Sigmoid colon (tissue), 7 donors: ENCODE measurements at places on chromosomes 2 and 18.

DNA sequence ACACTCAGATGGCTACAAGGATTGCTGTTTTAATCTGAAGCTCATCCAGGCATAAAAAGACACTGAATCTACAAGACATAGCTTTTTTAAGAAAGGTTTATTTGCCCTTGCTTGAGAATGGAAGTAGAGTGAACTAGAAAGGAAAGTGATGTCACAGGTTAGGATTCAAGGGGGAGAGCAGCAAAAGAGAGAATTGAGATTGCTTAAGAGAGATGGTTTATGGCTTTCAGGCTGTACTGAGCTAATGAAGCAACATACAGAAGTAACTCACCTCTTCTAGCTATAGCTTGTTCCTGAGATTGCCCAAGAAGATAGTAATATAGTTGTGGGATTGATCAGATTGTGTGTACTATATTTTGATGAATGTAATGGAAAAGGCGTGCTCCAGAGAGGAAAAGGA, 26.1 kb upstream of the ACVR2A start:
- no peaks in the 10 kb centered on the region for H3K36me3 ChIP-seq
- H3K27ac ChIP-seq = no peak overlapping the region
- H3K4me3 ChIP-seq = no peak overlapping the region
- H3K4me1 ChIP-seq = no peaks in the 10 kb centered on the region

DNA sequence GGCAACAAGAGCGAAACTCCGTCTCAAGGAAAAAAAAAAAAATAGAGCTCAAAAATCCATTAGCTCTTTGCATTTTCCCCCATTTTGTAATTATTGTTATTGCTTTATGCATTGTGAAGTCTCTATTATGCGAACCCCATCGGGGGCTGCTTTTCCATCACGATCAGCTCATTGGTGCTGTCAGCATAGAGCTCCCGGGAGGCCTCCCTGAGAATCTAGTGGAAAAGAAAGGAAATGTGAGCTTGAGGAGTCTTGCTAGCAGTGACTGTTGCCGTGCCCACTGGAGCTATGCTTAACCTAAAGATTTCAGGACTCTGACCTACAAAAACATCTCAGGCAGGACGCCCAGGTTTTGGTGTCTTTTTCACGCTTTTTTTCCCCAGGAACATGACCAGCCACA, 102.6 kb upstream of the NDUFV2 start:
- H3K36me3 ChIP-seq = no peaks in the 10 kb centered on the region
- H3K4me1 ChIP-seq = no peaks in the 10 kb centered on the region
- H3K27ac ChIP-seq = no peak overlapping the region

DNA sequence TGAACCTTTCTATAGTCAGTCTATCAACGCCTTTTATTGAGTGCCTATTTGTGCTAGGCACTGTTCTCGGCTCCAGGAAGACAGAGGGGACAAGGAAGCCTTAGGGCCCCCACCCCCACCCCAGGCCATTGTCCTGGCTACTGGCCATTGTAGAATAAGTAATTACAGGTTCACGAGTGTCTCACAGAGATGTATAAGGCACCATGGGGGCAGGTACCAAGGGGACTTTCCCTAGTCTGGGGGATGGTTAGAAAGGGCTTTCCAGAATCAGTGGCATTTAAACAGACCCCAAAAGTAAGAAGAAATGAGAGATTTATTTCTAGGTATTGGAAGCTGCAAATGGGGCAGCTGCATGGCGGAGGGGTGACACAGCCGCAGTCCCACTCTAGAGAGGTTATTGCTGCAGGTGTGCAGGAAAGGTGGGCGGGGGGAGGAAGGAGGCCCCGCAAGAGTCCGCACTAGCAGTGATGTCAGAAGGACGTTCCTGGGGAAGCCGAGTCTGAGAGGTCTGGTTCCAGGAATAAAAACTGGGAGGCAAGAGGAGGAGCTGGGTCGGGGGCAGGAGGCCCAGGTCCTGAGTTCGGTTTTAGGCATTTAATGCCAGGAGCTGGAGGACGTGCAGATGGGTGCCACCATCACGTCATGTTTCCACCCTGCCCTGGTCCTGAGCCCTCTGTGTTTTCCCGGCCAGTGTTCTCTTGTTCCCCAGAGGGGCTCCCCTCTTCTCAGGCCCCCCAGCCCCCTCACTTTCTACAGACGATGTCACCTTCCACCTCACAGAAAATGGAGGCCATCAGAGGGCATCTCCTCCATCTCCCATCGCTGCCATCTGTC, 30.5 kb downstream of the FOSL2 start:
- no peaks in the 10 kb centered on the region for H3K36me3 ChIP-seq
- no peaks in the 10 kb centered on the region for H3K27me3 ChIP-seq
- no peak overlapping the region for H3K4me3 ChIP-seq
- H3K4me1 ChIP-seq = no peaks in the 10 kb centered on the region
- H3K27ac ChIP-seq = no peak overlapping the region

DNA sequence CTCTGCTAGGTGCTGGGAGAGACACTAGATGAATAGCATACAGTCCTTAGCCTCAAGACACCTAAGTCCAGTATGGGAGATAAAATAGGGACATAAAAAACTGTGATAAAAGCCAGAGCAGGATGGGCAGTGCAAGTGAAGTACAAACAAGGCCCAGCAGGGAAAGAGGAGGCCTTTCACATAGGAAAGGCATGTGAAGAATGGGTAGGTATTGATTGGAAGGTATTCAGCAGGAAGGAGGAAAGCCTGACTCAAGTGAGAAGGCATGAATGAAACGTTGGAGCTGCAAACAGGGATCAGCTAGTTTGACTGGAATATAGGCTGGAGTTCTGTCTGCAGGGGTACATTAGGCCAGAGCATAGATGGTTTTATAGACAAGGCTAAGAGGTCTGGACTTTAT, 11.0 kb upstream of the CXCR4 start:
- no peak overlapping the region for H3K4me3 ChIP-seq
- no peak overlapping the region for H3K27ac ChIP-seq
- H3K4me1 ChIP-seq = peaks cover 9% of the 10 kb centered on the region

- peak; percentile 85 for DNase-seq
- no peak overlapping the region for H3K4me3 ChIP-seq
- H3K36me3 ChIP-seq = no peaks in the 10 kb centered on the region
- peaks cover 72% of the 10 kb centered on the region for H3K4me1 ChIP-seq
Observed at GRCh38 chr2:23595601-23596251, 210.7 kb downstream of the KLHL29 start.

DNA sequence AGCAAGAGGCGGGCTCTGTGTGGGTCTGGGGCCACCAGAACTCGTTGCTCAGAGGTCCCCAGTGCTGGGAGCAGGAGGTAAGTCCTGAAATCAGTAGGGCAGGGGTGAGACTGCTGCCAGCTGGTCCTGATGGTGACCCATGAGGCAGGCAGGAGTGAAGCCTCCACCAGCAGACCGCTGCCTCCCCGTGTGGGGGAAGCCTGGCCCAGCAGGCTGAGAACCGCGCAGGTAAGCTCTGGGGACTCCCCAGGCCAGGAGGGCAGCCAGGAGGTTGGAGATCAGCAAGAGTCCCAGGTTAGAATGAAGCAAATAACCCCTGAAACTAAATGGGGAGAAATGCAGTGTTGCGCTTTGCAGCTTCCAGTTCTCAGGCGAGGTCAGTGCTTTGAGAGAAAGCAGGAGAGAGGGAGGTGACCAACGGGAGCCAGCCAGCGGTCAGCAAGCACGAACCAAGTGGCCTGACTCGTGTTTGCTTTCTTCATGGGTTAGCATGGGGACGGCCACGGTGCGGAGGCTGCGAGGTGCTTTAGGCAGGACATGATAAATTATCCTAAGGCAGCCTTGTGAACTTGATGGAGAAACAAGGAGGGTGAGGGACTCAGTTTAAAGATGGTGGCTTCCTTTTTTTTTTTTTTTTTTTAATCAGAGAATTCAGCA, 26.2 kb downstream of the INHBB start:
- H3K27ac ChIP-seq = no peak overlapping the region
- no peaks in the 10 kb centered on the region for H3K27me3 ChIP-seq
- H3K36me3 ChIP-seq = no peaks in the 10 kb centered on the region
- no peaks in the 10 kb centered on the region for H3K4me1 ChIP-seq
- DNase-seq = no peak
- H3K4me3 ChIP-seq = no peak overlapping the region

GRCh38 chr18:76837071-76837470, 14.7 kb downstream of the ZNF236 start:
- no peaks in the 10 kb centered on the region for H3K27me3 ChIP-seq
- no peak for DNase-seq
- H3K4me1 ChIP-seq = peaks cover 28% of the 10 kb centered on the region
